ENCODE measurements at places on chromosomes 2 and 18.

DNA sequence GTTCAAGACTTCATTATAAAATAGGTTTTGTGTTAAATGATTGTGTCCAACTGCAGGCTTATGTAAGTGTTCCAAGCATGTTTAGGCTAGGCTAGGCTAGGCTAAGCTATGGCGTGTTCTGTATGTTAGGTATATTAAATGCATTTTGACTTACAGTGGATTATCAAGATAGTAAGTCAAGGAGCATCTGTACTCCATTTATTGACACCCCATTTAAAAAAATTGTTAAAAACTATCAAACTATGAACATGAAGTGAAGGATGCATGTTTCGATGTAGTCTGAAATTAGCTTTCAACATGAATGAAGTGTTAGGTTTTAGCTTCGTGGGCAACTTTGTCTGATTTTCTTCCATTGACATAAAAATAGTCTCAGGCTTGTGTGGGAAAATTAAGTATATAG, 290.5 kb downstream of the PARD3B start:
- no peak for DNase-seq

DNA sequence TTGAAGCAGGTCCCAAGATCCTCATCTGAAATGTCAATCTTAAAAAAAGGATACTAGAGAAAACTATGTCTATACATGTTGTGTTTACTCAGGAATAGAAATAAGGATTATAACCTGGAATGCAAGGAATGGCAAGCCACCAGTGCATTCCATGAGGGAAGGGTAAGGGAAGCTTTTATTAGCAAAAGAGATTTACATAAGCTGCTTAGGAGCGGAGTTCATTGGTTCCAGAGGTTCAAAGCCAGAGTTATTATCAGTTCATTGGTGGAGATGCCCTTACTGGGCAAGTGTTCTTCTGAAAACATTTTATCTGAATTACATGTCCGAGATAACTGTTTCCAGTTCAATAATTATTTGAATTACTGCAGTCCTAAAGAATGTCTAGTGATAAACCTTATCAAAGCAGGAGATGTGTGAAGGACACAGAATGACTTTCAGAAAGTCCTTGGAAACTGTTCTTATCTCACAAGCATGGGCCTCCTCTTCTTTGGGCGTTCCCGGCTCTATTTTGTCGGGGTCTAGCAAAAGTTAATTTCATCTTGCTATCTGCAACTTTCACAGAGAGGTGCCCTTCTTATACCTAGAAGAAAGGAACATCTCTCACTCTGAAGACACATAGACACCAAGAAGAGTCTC, 23.5 kb downstream of the COMMD1 start:
- DNase-seq = no peak

DNA sequence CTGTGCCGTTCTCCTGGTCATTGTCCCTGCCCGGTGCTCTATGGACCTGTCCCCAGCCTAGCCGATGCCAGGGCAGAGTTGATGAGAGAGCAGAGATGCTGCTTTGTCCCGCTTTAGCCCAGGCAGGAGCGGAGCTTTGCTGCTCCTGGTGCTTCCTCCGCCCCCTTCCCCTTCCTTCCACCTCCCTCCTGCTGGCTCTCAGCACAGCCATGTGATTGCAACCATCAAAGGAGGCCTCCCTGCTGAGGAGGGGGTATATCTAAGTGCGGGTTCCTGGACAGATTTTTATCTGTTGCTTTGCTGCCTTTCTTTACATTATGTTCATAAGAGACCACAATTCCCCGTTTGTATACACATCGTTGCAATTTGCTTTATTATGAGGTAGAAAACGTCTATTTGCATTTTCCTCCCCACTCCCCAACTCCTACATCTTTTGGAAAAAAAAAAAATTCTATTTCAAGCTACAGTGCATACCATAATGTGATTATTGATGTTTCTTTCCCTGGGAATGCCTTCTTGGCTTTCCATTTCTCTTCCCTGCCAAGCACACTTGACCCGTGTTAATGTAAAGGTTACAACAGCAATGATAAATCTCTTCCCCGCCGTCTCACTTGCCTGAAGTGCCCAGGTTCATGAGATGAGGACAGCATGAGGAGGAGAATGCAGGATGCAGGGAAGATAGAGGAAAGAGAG, 25.4 kb downstream of the ALPK2 start:
- no peak for DNase-seq

DNA sequence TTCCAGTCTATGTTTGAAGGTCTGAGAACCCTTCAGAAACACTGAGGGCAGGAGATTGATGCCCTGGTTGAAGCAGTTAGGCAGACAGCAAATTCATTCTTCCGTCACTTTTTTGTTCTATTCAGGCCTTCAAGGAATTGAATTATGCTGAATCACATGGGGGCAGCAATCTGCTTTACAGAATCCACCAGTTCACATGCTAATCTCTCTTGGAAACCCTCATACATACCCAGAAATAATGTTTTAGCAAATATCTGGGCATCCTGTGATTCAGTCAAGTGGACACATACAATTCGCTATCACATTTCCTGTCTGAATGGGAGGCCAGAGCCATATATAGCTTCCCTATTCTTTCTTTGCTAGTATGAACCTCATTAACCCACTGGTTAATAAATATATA, 301.4 kb upstream of the CNTNAP5 start:
- no peak for DNase-seq

DNA sequence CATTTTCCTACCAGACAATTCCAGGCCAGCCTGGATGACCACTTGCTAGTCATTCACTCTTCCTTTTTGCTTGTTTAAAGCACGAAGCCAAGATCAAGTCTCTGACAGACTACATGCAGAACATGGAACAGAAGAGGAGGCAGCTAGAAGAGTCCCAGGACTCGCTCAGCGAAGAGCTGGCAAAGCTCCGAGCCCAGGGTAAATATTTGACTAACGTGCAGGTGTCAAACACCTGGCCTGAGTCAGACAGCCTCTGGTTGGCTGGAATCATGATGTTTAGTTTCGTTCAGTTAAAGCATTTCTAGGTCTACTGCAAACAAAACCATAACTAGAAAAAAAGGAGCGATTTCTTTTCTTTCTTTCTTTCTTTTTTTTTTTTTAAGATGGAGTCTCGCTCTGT, 44.2 kb upstream of the LYPD6B start:
- DNase-seq = no peak

GRCh38 chr2:67712484-67712883, 315.4 kb downstream of the ETAA1 start:
- DNase-seq = no peak

DNA sequence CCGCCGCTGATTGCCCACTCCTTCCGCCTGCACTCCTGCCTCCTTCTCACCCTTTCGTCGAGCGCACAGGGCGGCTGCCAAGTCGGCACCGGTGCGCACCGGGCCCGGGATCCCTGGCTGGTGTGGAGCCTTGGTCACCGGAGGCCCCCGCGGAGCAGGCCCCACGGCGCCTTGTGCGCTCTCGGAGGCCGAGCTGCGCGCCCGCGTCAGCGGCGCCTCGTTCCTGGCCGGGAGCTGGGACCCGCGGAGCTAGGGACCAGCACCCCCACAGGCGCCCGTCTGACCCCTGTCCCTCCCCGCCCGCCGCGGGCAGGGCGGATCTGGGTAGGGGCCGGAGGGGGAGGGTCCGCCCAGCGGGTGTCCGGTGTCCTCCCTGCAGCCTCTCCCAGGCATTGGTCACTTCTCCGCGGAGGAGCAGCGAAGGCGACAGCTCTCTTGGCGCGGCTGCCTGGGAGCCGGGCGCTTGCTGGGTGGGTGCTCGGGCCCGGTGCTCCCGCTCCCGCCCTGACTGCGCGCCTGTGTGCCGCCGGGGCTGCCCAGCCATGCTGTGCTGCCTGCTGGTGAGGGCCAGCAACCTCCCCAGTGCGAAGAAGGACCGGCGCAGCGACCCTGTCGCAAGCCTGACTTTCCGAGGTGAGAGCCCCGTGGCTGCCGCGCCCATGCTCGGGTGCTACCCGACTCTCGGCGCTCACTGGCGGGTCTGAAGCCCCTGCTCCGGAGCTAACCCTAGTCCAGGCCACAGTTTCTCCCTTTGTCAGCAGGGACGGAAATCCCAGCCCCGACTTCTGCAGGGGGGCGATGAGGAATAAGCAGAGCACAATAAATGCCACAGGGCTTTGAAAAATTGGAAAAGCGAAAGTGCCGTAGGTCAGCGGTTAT, 13.2 kb downstream of the DYSF start:
- DNase-seq = peak; percentile 86

DNA sequence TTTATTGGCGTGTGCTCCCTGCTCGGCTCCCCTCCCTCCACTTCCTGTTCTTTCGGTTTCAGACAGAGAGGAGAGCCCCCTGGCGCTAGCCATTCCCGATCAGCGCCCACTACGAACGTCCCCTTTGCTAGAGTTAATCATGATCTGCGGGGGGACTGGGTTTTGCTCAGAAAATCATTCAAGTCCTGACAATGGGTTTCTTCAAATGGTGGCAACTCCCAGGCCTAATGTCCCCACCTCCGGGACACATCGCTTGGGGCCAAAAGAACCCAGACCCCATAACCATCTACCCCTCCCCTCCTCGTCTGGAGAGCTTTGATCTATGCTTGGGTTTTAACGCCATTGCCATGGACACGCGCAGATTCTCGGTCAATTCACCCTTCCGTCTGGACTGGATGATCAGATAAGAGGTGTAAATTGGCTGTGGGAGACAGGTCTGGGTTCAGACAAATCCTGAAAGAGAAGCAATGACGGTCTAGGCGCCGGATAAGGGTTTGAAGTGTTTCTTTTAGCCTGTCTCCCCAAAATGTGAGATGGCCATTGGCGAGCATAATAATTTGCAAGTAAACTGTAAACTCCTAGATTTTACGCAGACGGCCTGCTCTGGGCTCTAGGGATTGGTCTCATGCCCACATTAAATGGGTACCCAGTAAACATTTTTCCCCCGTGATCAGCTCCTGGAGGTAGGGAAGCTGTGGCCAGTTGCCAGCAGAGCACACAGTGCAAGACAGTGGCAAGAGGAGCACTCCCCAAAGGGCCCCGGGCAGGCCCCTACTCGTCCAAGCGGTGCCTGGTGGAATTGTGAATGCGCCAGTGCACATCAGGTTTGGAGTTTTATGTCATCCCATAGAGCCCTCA, 4.7 kb downstream of the NRP2 start:
- no peak for DNase-seq

- no peak for DNase-seq
These were observed 15.7 kb downstream of the ZEB2 start for GRCh38 chr2:144504218-144504641.

- no peak for DNase-seq
These were observed 551.1 kb downstream of the ZEB2 start for GRCh38 chr2:143968860-143969259.

GRCh38 chr2:148042219-148042618, 21.3 kb downstream of the MBD5 start:
- no peak for DNase-seq

DNA sequence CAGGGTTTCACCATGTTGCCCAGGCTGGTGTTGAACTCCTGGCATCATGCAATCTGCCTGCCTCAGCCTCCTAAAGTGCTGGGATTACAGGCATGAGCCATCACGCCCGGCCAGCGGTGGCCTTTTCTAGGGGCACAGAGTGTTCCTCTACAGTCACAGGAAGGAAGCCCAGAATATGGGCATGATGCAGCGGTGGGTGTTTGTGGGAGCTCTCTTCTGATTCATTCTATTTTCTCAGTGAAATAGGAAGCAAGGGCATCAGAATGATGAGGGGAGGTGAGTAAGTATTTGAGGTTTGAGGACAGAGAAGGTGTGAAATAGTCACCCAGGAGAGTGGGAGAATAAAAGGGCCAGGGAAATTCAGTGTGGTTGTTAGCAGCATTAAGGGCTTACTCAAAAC, 70.3 kb upstream of the PSME4 start:
- no peak for DNase-seq

DNA sequence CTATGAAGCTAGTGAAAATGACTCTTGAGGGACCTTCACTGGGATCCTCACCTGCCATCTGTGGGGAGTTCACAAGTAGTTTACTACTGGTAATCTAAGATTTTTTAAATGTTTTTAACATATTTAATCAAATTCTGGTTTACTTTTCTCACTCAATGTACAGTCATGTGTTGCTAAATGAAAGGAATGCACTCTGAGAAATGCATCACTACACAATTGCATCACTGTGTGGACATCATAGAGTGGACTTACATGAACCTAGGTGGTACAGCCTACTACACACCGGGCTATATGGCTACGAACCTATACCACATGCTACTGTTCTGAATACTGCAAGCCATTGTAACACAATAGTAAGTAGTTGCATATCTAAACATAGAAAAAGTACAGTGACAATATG, 528.0 kb downstream of the BCL11A start:
- no peak for DNase-seq

- DNase-seq = no peak
These were observed 2030.6 kb upstream of the CELF4 start for GRCh38 chr18:39596221-39596620.

- DNase-seq = no peak
These were observed 40.5 kb downstream of the RBKS start for GRCh38 chr2:27849558-27850205.
